Stimulated activated CD8-positive, alpha-beta memory T cell treated with anti-CD3 and anti-CD28 coated beads, Interleukin-12 subunit alpha, Interleukin-12 subunit beta, amount 100 ng/mL, for 1 hour (primary cell): ENCODE measurements at places on chromosomes 1 and 21.

DNA sequence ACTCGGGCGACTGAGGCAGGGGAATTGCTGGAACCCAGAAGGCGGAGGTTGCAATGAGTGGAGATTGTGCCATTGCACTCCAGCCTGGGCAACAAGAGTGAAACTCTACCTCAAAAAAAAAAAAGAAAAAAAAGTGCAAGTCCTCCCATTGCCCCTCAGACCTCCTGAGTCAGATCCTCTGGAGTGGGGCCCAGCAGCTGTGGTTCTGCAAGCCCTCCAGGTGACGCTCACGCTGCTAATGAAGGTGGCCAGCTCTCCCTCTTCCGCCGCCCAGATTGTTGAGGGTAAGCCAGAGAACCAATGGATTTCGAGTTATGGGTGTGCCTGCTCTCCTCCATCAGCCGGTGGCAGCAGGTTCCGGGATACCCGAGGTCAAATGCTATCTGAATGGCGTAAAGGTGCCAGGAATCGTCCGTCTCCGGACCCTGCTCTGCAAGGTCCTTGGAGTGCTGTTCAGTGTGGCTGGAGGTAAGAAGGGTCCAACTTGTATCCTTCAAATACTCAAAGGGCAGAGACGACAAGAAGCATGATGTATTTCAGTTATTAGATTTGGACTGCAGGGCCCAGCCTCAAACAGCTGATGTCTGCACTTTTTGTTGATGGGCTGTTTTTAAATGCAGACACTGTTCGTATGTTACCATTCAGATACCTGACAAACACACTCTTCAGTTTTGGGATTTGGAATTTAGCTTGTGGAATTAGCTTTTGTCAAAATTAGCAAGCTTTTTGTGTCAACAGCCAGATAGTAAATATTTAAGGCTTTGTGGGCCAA lies 17.6 kb downstream of the CLCN6 start:
- no peak for DNase-seq

DNA sequence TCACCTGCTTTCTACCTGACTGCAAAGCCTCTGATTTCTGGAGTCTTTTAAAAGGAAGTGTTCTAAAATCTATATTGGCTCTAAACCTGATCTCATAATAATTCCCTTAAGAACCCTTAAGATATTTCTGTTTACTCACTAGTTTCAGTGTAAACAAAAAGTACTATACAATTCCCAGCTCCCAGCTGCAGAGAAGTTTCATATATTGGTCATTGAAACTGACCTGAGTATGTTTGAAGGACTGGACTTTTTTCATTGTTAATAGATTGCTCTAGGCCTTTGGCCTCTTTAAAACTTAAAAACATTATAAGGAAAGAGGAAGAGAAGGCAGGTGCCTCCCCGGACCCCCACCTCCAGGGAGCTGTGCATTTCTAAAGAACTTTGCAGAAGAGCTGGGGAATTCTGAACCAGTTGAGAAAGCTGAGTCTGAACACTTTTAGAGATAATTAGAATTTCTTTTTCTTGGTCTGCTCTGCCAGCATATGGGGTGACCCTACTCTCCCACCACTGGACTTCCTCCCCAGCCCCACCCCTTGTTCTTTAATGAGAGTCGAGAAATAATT lies 23.7 kb downstream of the CLIC6 start:
- DNase-seq: no peak

DNA sequence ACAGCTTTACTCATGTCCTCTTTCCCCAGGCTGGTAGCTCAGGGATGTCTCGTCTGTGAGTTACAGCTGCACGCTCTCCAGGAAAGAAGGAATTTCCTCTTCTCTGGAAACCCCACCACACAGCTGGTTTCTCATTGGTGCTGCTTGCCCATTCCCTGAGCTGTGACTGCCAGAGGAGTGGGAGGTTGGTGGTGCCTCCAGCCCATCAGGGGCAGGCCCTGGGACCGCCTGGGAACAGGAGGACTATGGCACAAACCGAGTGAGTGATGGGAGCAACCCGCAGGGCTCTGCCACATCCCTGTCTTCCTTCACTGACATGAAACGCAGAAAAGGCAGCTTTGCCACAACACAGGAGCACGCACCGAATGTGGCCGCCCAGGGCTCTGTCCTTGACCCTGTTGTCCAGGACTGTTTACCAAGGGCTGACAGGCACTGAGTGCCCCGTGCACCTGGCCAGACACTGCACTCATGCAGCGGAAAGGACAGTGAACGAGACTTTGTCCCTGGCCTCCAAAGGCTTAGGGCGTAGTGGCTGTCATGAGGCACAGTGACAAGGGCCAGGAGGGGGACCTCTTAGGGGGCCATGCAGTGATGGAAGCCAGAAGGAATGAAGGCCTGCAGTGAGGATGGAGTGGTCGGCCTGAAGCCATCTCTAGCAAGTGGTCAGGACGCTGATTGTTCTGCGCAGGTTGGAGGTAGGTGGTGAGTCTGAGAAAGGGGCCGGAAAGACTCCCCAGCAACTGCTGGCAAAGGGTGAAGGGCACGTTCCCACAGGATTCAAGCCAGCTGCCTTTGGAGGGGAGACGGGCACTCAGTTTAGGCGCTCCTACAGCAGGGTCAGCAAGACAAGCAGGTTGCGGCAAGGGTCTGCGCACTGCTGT lies 1.7 kb upstream of the CCNL2 start:
- no peak for DNase-seq

DNA sequence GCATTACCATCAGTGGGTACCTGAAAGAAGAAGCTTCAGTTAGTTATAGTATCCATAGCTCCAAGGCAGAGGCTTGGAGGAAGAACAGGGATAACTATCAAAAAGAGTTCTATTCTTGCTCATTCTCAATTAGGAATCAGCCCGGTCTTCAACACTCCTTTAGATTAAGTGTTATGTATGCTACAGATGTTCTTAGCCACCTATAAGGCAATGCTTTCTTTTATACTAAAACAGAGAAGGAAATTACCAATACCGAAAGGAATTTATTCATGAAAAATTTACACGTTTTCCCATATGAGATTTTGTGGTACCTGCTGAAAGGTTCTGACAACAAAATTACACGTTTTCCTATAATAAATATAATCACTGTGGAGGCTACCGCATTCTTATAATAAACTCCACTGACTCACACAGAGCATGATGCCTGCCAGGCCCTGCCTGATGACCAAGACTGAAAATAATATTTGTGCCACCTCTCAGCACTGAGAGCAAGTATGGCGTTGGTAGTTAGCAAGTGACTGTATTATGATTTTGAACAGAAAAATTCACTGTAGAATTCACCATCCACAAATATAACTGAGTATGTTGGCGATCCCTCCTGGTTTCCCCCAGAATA lies 58.3 kb downstream of the APP start:
- DNase-seq: no peak

- no peak for DNase-seq
Observed at GRCh38 chr1:18466676-18467075, 14.1 kb upstream of the KLHDC7A start.

DNA sequence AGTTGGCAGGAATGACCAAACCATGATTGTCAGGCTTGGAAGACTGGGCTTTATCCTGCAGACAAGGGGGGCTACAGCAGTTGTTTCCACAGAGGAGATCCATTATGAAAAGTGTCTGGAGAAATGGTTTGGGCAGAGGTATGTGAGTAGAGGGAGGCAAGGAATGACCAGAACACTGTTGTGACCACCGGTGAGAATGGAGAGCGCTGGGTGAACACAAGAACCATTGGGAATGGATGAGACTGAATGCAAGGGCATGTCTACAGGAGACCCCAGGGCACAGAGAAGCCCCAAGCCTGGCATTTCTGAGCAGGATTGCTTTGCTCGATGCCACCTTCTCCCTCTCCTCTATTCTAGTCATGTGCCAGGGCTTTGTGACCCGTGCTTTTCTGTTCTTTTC lies 125.1 kb downstream of the CACNA1E start:
- DNase-seq: no peak

- DNase-seq: no peak
Observed at GRCh38 chr1:190475421-190476141, 2.1 kb downstream of the BRINP3 start.

DNA sequence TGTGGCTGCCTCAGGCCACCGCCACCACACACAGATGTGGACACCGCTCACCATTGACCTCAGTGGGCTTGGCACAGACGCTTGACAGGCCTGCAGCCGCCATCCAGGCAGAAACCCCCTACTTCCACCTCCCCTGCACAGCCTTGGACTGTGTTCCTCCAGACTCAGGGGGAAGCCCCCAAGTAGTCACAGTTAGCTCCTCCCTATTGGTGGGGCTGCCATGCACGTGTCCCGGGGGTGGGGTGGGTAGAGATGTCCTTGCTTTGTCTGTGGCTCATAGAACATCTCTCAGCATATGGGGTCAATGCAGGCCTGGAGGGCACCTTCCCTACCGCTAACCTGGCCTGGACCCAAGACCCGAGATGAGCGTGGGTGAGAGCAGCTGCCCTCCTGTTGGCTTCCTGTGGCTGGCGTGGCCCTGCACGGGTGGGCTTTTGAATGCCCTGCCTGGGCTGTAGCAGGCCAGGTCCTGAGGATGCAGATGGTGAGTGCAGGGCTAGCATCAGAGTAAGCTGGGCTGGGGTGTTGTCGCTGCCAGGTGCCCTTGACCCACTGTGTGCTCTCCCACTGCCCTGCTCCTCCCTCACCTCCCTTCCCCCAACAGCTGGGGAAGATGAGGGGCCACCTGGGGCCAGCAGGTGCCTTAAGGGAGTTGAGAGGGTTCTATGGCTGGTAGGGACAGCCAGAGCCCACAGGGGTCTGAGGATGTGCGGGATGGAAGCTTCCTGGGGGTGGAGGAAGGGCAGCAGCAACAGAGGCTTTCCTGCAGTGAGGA lies 6.2 kb downstream of the CROCC start:
- no peak for DNase-seq

DNA sequence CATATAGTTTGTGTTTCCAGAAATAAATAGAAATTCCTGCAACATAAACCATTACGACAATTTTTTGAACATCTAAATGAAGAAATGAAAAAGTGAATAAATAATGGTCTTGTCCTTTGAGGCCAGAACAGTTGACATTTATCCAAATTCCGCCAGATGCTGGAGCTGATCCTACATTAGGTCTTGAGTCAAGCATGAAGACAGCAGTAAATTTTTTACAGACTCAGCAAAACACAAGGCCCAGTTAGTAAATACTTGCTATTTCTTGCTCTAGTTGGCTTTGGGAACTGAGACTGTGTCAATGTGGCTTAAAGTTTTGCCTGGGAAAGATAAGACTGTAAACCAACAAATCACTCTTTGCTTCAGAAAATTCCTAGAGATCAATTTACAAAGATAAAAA lies 540.1 kb upstream of the RGS18 start:
- no peak for DNase-seq

DNA sequence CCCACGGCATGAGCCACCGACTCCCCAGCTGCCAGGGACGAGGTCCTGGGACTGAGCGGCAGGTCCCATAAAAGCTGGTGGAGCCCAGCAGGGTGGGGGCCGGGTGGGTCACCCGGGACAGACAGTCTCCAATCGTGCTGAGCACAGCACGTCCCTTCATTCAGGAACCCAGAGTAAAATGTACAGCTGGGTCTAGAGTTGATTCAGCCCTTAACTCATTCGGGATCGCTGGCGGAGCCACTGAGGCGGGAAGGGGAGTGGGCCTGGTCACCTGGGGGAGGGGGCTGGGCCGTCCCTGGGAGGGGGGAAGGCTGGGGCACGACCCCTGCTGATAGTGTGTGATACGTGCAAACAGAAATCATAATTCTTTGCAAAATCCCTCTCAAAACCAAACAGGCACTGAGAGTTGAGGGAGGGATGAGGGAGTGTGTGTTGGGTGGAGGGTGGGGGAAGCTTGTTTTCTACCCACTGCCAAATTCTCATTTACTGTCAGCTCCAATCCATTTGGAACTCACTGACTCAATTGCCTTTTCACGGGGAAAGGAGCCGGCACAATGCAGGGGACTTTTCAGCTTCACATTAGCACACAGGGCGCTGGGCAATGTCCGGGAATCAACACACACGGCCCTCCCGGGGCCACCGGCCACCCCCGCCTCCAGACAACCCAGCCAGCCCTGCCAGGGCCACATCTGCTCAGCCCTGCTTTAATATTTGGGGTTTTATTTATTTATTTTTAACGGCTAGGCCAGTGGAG lies 13.8 kb downstream of the CASZ1 start:
- DNase-seq: no peak

DNA sequence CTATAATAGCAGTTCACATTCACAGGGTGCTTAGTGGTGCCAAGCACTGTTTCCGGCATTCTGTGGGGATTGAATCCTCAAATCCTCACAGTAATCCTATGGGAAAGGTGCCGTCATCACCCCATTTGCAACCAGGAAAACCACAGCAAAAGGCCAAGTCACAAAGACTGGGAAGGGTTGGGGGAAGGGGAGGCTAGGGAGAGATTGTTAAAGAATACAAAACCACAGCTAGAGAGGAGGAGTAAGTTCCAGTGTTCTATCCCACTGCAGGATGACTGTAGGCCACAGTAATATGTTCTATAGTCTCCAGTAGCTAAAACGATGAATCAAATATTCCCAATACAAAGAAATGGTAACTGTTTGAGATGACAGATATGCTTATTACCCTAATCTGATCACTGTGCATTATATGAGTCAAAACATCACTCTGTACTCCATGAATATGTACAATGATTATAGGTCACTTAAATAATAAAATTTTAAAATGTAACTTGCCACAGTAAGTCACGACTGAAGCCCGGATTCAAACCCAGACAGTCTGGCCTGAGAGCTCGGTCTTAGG lies 256.8 kb downstream of the TOMM20 start:
- no peak for DNase-seq

DNA sequence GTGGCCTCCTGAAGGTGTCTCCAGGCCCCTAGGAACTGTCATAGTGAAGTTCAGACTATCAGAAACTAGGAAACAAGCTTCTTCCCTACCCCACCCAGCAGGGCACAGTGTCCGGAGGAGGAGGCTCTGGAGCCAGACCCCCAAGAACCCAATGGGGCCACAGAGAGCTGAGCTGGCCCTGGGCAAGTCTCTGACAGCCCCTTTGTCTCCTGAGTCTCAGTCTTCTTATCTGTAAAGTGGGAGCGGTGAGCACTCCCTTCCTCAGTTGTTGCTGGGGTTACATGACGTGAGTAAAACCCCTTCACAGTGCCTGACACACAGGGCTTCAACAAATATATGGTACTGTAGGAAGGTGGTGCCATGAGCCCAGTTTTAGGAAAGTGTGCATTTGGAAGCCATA lies 675.8 kb downstream of the MATN1 start:
- DNase-seq: no peak

DNA sequence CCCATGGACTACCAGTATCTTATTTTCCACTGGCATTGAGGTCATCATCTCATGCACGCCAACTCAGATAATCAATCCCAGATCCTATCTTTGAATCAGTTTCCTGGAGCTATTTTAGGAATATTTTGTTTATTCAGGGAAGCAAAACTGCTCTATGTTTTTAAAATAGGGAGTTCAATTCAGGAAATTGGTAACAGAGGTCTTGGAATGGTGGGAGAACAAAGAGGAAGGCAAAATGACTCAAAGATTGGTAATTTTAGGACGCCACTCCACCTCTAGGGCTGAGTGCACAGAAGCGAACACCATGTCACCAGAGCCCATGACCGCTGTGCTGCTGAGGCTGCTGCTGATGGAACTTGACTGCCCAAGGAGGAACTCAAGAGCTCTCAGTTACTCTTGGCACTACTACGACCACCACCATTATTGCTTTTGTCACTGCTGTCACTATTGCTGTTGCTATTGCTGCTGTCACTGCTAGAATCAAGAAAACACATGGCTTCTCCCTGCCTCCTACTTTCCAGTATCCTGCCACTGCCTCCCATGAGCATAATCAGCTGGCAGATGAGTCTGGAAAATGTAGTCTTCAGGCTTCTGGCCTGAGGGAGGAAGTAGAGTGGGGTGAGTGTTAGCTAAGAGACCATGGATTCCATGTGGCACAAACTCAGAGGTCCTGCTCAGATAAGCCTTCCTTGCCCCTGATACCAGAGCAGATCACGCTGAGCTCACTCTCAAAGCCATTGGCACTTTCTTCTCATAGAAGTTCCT lies 71.6 kb upstream of the CNIH3 start:
- no peak for DNase-seq

GRCh38 chr1:213615226-213615916 lies 372.4 kb upstream of the PROX1 start:
- DNase-seq: no peak
